ENCODE measurements at places on chromosomes 7 and 10.

DNA sequence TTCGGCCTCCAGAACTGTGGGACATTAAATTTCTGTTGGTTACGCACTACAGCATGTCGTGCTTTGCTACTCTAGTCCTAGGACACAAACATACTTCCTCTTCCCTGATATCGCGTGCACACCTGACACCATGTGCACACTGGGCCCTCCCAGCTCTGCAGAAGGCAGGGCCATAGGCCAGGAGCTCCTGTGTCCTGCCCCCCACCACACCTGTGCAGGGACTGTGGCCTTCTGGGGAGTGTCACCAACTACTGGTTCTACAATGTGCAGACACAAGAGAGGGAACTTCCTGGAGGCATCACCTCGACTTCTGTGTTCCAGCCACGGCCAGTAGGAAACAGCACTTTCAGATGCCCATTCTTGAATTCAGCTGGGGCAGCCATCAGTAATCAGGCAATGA, 646.4 kb upstream of the MGMT start:
- DNase-seq: no peak

- no peak for DNase-seq
Measured at GRCh38 chr7:24216576-24217125, 67.3 kb upstream of the NPY start.

DNA sequence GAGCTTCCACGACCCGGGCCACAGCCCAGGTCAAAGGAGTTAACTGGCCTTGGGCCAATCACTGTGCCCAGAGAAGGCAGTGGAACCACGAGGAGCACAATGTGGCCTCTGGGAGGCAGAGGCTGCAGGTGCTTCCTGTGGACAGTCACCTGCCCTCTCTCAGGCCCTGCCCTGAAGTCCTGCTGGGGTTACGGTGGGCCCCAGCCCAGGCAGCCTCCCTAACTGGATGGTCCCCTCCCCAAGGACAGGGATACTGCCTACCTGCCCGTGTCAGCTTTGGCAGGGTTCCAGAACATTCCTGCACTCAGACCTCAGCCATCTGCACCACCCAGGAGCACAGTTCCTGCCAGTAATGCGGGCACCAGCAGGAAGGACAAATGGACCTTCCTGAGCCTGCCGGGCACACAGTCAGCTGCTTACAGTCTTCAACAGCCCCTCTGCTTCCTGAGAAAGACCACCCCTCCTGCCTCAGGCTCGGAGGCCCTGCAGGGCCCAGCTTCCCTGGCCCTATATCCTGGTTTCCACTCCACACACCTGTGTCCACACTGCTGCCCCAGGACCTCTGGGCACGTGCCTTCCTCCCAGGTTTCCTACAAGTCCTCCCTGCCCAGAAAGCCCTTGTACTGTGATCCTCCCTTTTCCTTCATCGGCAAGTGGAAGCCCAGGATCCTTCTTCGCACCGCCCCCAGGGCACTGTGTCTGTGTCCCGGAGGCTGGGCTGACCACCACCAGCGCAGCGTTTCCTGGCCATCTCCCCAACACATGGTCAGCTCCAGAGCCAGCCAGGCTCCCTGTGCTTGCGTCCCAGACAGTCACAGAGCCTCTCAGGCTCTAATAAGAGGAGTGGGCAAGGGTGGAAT, 23.3 kb downstream of the WDR86 start:
- DNase-seq: no peak

DNA sequence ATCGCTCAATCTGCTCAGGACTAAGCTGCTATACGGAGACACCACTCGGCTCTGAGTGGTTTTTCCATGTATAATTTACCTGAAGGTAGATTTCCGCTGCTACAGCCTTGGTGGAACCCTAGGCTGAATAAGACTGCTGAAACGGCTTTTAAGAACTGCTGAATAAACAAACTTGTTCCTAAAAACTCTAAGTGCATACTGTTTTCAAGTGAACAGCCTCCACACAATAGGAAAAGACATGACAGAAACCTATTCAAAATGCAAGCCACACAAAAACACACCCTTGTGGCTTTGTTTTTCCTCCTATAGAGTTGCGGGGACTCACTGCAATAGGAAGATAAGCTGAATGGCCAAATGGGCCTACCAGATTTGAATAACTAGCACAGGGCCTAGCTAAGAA, 117.2 kb downstream of the UBE2H start:
- no peak for DNase-seq

Data from stimulated activated CD8-positive, alpha-beta memory T cell treated with anti-CD3 and anti-CD28 coated beads, Interleukin-7, amount 100 ng/mL, for 1 hour (primary cell).